ENCODE measurements at places on chromosomes 2 and 18.
A peak's percentile ranks its signal among the peaks of the same experiment; 100 is the strongest.

- DNase-seq: no peak
These were observed 8.4 kb downstream of the PHLPP1 start for GRCh38 chr18:62723666-62724281.

DNA sequence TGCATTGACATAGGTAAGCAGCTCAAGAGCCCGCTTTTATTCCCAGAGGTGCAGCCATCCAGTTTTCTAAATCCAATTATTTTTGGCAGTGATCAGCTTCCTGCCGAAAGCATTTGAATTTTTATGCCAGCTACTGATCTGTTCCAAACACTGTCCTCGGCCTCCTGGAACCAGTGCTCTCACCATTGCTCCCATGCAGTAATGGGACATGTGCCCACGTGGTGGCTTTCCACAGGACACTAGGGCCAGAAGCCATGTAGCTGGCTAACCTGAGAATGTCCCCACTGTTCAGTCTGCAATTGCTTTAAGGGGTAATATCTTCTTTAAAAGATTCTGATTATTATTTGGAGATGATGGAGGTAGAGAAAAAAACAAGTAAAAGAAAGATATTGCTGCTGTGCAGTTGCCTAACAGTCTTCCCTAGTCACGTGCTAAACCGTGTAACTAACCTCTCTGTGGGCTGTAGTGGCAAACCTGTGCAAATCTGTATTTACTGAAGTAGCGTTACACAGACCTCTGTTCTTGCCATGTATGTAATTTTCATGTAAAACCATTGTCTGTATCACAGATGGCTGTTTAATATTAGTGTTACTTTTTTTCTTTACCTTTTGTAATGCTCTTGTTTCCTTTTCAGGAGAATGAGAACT is 13.0 kb downstream of the GRHL1 start:
- no peak for DNase-seq

DNA sequence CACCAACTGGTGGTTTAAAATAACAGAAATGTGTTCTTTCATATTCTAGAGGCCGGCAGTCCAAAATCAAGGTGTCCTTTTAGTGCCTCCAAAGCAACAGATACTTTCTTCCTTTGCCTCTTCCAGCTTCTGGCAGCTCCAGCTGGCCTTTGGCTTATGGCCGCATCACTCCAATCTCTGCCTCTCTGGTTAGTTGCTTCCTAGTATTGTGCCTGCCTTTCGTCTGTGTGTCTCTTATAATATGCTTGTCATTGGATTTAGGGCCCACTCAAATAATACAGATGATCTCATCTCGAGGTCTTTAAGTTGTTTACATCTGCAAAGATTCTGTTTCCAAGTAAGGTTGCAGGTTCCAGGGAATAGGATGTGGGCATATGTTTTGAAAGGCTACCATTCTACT is 855.2 kb upstream of the ID2 start:
- no peak for DNase-seq

DNA sequence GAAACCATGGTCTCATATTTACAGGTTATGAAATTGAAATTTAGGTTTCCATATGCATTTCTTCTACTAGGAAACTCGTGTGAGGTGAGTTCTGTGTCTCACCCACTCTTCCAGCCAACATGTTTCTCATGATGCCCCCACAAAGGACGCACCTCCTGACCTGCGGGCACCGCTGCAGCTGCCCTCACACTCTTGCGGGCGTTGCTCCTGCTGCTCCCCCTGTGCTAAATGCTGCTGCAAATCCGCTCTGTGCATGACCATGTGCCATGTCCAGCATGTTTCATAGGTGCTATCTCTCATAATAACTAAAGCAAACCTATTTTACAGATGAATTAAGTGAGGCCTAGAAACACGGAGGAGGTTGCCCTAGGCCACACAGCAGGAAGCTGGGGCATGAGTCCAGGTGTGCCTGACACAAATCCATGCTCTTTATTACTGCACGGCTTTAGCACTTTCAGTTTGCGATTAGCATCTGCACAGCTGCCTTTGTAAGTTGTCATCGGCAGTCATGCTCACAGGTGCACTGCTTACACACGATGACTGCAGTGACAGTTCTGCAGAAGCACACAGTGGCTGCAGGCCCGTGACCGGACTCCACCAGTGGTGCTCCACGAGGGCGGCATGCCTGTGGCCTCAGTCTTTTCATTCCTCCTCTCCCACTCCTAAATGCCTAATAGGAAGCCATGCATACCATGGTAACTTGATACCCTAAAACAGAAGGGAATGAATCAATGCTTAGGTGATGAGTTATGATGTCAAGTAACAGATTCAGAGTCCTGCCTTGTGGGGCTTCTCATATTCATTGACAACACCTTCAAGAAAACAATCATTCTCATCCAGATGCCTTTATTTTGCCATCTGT is 14.9 kb upstream of the GALR1 start:
- DNase-seq: no peak

GRCh38 chr2:3242747-3243369 is 134.8 kb downstream of the EIPR1 start:
- no peak for DNase-seq

GRCh38 chr2:179250848-179251504 is 13.7 kb downstream of the SESTD1 start:
- DNase-seq: no peak

DNA sequence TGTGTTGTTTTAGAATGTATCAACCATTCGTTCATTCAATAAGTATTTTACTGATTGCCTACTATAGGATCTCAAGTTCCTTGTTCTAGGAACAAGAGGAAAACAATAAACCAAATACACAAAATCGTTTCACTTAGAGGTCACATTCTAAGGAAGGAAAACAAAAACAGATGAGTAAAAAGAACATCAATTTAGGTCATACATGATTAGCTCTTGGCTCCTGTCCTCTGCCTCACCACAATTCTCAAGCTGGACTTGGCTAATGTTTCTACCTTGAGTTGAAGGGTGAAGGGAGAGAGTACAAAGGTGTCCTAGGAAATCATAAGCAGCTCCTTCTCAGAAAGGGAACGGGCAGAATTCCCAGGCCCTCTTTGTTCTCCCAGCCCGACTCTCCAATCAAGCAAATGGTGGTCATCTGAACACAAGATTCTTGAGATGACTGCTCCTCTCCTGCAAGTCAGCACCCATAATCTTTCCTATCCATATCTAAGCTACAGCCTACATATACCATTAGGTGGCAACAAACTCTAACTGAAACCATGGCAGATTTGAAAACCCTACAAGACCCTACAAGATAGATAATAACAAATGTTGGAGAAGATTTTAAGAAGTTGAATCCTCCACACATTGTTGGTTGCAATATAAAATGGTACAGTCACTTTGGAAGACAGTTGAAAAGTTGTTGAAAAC is 76.0 kb downstream of the CBLN2 start:
- DNase-seq: no peak

DNA sequence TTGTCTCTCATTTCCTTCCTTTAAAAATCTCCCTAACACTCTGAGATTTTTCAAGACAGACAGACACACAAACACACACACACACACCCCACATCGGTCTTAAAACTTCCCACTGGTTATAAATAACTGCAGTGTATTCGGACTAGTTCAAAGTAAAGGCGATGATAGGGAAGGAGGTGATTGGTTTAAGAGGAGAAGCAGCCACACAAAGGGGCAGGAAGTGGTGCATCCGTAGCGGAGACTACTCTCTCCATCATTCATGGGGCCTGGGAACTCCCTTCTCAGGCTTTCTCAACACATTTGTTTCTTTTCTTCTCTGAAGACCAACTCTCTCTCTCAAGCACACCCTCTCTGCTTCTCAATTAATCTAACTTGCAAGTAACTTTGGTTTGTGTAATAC is 149.1 kb upstream of the DPP10 start:
- DNase-seq: no peak

- no peak for DNase-seq
These were observed 132.4 kb downstream of the ZAP70 start for GRCh38 chr2:97845818-97846217.

GRCh38 chr2:120204945-120205670 is 18.1 kb downstream of the TMEM185B start:
- DNase-seq: no peak

- DNase-seq: no peak
These were observed 341.5 kb upstream of the SPHKAP start for GRCh38 chr2:228522977-228523376.

GRCh38 chr2:37317746-37318145 is 6.9 kb downstream of the PRKD3 start:
- no peak for DNase-seq

DNA sequence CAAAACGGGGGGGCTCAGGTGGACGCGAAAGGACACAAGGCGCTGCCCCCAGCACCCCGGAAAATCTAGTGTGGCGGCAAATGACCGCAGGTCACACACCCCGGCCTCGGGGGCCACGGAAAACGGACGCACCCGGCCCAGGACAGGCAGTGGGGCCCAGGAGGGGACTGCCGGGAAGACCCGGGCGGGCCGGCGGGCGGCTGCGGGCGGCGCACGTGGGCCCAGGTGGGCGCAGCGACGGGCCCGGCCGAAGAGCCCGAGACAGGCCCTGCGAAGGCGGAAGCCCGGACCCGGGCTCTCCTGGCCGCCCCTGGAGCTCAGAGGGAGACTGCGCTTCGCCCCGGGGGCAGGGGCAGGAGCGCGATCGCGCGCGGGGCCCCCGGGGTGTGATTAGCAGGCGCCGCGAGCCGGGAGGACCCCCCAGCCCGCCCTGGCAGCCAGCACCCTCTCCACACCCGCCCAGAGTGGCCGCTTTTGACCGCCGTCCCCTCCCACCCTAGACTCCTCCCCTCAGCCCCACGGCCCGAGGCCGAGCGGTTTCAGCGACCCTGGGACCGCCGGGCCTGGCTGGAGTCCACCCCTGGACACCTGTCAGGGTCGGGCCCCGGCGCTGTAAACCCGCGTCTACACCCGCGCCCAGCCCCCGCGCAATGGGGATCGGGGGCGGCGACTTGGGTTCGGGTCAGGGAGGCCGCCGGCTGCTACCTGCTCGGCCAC is 773 bp downstream of the MBP start:
- DNase-seq: peak; percentile 23

GRCh38 chr2:9327873-9328352 is 95.4 kb downstream of the ITGB1BP1 start:
- DNase-seq: no peak

GRCh38 chr2:229974266-229974665 is 52.0 kb downstream of the FBXO36 start:
- no peak for DNase-seq

- no peak for DNase-seq
These were observed 435.7 kb upstream of the ID2 start for GRCh38 chr2:8246137-8246536.

GRCh38 chr2:25294573-25295462 is 46.9 kb downstream of the DNMT3A start:
- peak; percentile 50 for DNase-seq

DNA sequence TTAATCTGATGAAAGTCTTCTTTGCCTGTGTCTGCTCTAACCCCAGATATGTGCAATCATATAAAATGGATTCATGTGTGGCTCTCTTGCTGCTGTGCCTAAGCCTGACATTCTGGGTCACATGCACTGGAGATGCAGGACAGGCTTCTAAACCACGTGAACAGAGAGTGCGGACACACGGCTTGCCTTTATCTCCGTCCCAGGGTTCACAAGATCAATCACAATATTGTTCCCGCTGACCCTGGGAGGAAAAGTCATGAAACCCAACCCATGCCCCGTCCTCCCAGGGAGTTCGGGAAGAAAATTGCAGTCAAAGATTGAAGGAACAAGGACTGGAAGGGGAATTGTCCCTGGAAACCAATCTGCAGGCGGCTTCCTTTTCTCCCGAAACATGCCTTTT is 74.8 kb downstream of the VAPA start:
- no peak for DNase-seq

DNA sequence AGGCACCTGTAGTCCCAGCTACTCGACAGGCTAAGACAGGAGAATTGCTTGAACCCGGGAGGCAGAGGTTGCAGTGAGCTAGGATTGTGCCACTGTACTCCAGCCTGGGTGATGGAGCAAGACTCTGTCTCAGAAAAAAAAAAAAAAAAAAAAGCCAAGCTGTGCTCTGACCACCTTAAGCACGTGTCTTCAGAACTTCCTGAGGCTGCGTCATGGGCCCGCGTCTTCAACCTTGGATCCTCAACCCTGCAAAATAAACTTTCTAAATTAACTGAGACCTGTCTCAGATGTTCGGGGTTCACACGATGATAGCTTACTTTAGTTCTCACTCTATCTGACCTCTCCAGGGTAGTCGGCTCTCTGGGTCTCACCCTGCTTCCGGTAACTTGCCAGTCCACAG is 65.8 kb upstream of the CABLES1 start:
- DNase-seq: no peak

DNA sequence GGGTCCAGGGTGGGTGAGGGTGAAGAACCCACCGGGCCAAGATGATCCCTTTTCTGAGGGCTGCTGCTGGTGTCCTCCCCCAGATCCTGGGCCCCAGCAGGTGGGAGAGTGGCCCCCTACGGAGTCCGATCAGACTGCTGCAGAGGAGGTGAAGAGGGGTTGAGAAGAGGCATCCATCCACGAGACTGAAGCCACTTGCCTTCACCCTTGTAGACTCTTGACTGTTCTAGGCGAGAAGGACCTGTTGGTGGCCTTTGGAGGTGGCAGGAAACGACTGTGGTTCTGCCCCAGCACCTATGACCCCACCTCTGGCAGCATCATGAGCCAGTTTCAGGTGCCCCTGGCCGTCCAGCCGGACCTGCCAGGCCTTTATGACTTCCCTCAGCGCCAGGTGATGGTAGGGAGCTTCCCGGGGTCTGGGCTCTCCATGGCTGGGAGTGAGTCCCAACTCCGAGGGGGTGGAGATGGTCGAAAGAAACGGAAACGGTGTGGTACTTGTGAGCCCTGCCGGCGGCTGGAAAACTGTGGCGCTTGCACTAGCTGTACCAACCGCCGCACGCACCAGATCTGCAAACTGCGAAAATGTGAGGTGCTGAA is 1.5 kb downstream of the TET3 start:
- no peak for DNase-seq

DNA sequence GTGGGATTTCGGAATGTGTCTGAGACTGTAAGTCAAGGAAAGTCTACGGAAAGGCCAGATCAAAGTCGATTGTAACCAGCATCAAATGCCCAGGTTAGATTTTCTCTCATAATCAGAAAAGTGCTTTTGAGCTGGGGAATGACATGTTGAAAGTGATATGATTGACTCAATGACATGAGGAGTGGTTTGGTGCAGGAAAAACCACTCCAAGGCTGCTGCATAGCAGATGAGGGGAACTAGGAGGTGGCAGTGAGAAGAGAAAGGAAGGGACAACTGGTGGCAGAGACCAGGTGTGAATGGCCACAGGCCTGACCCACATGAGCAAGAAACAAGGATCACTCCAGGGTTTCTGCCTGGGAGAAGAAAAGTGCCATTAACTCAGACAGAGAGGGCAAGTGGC is 822 bp downstream of the SLC35F6 start:
- no peak for DNase-seq

GRCh38 chr2:230692760-230693159 is 19.9 kb upstream of the CAB39 start:
- no peak for DNase-seq

- DNase-seq: peak; percentile 51
These were observed 564 bp downstream of the GCC2 start for GRCh38 chr2:108449410-108450130.

GRCh38 chr2:44879269-44880124 is 62.0 kb upstream of the SIX3 start:
- no peak for DNase-seq

DNA sequence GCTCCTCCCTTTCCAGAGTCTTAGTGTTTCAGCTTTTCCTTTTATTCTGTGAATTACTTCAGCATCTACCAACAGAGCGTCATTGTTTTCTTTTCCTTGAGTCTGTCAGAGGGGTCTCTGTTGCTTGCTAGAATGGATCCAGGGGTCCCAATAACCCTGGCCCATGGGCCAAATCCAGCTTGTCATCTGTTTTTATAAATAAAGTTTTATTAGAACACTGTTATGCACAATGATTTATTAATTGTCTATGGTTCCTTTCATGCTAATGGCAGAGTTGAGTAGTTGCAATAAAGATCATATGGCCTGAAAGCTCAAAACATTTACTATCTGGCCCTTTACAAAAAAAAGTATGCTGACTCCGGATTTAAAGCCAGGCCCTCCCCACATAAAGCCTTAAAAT is 58.8 kb downstream of the MRPL35 start:
- DNase-seq: no peak

Measured in NCI-H1092 treated with DMSO at 0.1 percent for 48 hours (cell line).